Fibroblast of lung (primary cell): ENCODE measurements at places on chromosomes 2 and 18.

DNA sequence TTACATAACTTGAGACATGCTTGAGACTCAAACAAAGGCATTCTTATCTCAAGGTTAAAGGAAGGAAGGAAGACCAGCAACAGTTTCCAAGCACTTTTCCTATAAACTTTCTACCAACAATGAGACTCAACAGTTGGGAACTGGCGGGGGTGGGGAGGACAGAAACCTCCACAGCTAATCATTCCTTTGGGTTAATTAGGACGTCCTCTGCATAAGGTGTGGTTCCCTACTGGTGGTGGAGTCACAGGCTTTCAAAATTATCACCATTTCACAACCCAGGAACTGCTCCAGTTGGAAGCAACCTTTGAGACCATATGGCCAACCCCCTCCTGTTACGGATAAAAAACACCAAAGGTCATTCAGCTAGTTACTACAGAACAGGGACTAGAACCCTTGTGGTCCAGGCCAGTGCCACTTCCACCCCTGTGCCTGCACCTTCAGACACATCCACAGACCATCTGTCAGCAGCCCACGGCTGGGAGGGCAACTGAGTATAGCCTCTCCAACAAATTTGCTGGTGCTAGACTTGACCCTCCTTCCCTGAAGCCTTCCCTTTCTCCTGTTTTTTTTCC is 30.1 kb upstream of the ATL2 start:
- DNase-seq = no peak

DNA sequence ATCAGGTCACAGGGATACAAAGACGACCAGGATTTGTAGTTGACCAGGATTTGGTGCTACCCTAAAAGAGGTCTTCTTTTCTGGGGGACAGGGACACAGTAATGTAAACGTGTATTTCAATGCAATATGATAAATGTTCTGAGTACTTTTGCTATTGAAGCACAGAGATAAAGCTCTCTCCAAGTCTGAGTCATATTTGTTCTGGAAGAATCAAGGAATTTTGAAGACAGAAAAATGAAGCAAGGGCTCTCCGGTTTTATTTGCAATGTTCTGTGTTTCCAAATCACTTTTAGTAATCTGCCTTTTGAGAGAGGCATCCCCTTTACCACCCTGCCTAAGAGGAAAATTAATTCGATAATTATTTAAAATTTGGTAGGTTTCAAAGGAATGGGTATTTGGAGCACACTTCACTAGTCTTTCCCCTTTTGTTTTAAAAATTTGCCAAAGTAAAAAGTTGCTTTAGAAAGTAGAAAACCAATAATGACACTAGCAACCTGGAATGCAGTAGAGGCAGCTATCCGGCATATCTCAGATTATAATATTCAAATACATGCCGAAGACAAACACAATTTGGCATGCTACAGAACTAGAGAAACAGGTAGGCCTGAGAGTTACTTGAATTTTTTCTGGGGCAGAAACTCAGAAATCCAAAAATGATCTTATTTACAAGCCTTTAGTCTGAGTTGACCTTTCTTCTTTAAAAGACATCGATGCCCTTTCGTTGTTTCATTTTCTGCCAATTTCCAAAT is 82.7 kb downstream of the MREG start:
- peak; percentile 48 for DNase-seq

DNA sequence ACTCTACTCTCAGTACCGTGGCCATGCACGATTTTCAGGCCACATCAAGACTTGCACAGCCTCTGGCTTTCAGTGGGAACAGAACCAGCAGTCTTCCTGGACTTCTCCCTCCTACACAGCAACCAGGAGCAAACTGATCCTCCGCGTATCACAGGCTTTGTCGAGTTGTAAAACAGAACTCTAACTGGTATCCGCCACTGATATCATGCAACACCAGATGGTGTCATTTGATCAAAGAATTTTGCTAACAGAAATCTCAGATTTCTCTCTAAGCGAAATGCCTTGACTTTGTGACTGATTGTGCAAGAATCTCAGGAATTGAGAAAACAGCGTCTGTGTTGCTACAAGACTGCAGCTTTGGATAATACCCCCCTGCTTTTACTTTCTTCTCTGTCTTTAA is 85.7 kb downstream of the COPS8 start:
- DNase-seq = peak; percentile 95

DNA sequence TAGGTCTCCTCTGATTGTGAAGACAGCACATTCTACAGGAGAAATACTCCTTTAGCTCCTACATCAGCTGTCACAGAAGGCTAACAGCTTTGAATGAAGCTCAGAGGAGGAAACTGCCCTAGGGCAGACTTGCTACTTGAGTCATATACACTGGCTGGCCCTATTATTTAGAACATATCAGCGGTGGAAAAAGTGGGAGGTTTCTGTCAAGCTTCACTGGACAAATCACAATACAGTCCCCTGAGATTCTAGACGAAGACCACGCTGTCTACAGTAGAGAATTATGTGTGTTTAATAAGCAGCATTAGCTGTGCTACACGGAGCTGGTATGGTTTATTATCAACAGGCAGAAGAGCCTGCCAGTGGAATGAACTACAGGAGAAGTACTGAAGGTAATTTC is 230.9 kb upstream of the FSIP2 start:
- no peak for DNase-seq

DNA sequence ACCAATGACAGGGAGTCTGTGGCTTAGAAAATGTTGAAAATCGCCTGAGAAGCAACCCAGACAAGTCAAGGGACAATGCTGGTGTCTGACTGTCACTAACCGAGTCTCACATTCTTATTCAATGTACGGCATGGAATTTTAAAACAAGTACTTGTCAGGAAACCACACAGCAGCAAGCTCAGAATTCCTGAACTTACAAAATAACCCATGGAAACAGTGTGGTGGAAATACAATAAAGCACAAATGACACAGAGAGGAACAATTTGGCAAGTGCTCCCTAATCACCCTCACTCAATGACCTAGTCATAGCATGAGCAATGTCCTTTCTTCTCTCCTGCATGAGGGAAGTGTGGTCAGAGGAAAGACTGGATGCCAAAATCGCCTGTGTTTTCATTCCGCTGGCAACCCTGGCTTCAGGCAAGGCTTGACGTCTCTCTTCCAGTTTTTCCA is 154.0 kb downstream of the SATB2 start:
- peak; percentile 85 for DNase-seq

DNA sequence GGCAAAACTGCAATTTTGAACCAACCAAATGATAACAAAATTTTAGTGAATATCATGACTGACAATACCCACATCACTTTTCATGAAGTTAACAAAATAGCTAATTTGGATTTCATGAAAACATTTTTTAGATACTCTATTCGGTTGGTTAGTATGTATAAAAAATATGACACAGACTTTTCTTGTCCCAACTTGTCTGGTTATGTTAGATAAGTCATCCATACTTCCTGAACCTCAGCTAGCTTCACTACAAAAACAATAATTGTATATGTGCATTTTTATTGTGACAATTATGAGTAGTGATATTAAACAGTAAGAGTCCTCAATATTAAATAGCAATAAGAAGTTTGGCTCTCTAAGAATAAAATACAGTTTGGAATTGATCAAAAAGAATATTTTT is 408.1 kb upstream of the DSEL start:
- DNase-seq = no peak
